ENCODE measurements at places on chromosomes 16 and 17.

DNA sequence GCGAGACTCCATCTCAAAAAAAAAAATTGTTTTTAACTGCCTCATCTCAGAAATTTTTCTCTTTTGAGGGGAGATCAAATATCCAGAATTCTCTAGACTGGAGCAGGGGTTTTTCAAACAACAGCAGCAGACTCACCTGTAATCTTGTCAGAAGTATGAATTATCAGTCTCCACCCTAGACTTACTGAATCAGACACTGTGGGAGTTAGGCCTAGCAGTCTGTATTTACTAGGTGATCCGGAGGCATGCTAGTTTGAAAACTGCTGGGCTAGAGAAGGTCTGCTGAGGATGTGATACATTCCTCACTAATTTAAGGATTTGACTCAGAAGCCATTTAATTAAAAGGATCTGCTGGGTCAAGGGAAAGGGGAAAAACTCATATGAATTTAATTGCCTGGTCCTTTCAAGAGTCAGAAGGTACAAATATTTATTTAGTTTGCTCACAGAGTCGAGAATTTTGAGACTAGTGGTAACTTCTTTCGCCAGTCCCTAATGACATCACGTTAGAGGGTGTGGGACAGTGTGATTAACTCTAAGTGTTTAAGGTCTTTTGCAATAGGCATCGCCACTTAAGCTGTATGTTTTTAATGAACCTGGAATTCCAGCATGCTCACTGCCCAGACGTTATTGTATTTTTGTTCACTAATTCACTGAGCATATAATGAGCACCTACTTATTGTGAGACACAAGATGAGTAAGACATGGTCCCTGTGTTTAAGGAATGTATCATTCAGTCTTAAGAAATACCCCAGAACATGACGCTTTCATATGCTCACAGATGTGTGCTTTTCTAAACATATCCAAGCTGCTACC lies 14.2 kb downstream of the ATP6V0A1 start:
- no peak for DNase-seq

DNA sequence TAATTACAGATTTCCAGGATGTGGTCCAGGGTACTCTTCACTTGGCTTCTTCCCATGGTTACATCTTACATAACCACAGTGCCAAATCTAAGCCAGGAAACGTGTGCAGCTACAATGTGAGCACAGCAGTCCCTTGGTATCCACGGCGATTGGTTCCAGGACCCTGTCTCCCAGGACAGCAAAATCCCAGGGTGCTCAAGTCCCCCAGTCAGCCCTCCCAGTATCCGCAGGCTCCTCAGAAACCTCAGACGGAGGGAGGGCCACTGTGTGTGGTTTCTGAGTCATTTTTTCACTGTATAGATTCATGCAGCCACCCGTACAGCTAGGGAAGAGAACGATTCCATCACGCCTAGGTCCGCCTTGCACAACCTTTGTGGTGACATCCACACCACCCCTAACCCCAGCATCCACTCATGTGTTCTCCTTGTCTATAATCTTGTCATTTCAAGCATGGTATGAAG lies 11.1 kb upstream of the ATP2C2 start:
- peak; percentile 5 for DNase-seq

DNA sequence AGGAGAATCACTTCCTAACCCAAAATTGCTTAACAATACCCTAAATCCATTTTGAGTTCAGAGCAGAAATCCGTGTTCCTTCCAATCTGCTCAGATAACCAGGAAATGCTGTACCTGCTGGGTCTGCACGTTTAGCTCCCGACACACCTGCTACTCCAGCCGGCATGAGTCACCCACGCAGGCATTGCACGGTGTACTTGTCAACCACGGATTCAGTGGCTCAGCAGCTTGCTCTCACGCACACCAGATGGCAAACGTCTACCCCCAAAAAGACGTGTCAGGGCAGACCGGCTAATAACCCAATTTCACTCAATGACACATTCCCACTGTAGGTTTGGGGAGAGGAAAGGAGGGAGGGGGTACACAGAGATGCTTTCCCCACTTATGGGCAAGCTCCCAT lies 468.1 kb downstream of the SOX9 start:
- DNase-seq: peak; percentile 10

DNA sequence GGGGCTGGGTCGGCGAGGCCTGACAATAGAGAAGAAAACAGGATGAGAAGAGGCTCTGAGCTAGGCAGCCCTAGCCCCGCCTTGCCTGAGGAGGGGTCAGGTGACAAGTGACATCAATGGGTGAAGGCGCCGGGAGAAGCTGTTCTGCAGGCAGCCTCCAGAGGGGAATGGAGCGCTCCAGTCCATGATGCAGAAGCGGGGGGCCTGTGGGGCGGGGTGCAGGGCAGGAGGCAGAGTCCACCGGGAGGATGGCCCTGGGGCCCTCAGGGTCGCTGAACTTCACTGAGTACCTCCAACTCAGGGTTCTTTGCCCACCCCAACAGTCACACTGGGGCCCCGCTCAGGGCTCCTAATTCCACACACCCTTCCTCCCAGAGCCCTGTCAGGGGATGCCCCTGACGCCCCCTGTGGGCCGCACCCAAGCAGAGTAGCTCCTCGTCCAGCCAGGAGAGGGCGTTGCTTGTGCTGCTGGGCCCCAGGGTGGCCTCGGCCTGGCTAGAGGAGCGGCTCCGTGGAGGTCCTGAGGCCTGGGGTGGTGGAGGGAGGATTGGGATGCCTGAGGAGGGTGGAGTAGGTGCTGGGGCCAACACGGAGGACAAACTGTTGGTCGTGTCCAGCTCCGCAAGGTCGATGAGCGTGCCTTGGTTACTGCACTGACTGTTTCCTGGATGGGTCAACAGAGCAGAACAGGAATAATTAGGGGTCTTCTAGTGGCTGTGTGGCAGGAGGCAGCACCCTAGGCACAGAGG lies 20.8 kb downstream of the GGA3 start:
- peak; percentile 28 for DNase-seq

- no peak for DNase-seq
Measured at GRCh38 chr16:12881740-12882139, 19.7 kb upstream of the SHISA9 start.

- no peak for DNase-seq
Measured at GRCh38 chr16:66261826-66262225, 104.7 kb upstream of the CDH5 start.

DNA sequence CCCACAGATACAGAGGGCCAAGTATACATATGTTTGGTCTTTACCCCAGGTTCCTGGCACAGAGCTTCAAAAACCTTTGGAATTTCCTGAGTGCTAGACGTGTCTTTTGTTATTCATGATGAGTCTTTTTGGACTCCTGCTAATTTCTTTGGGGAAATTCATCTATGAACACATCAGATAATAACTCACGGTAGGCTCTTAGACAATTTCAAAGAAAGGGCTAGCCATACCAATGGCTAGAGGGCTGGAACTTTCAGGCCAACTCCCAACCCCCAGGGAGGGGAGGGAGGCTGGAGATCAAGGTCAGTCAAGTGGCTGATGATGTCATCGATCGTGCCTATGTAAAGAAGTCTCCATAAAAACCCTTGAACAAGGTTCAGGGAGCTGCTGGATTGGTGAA lies 101.9 kb downstream of the STX8 start:
- DNase-seq: no peak

DNA sequence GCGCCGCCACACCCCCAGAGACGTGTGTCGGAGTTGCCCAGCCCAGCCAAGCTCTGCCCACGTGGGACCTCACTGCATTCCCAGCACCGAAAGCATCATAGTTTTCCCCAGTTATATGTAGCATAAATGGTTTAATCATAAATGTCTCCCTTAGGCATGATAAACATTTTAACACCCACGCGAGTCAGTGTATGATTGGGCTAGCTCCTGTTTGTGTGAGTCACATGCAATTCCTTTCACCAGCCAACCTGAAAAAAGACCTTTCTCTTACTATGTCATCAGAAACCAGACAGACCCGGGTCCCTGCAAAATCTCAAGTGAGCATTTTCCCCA lies 9.2 kb downstream of the TAF1C start:
- DNase-seq: no peak

DNA sequence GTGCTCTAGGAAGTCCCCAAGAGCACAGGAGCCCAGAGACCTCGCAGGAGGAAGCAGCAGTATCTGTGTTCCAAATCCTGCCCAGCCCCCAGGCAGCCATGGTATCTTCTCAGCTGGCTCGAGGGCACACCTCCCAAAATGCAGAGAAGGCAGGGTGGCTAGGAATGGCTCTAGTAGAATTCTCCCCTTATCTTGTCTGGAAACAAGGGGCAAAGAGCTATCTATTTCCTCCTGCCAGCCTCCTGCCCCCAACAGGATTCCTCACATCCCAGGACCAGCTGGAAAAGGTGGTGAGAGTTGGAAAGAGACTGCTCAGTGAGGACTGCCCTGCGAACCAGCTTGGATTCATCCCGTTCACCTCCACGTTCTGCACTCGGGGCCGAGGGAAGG lies 8.6 kb upstream of the TSPOAP1 start:
- DNase-seq: peak; percentile 73

- no peak for DNase-seq
Measured at GRCh38 chr17:70881093-70881492, 711.8 kb downstream of the KCNJ2 start.

- no peak for DNase-seq
Measured at GRCh38 chr17:48290378-48290777, 139.6 kb downstream of the SKAP1 start.

DNA sequence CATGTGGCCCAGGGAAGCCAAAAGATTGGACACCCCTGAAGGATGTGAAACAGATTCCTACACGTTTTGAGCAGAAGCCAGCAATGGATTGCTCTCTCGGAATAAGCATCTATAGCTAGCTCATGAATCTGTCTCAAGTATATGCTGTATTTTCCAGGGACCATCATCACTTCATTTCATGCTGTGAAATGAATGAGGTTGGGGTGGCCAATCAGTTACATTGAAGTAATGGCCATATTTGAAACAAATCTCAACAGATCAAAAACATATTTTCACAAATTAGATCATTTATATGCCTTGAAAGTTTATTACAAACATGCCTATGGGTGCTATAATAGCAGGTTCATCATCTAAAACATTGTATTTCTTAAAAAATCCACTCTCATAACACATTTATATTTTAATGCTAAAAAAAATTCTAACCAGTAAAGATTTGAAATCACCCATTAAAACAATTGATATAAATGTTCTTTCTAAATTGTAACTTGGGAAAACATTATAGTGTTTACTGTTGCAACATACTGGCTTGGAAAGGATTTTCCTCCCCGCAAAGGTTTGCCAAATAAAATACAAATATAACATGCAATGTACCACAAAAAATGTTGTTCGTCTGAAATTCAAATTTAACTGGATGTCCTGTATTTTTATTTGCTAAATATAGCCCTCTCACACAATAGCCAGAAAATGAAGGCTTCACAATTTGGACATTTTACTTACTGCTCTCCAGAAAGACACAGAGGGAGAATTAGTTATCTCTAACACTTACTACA lies 743.6 kb downstream of the KCNJ2 start:
- no peak for DNase-seq

- no peak for DNase-seq
Measured at GRCh38 chr16:30585022-30585399, 486 bp downstream of the ZNF785 start.

DNA sequence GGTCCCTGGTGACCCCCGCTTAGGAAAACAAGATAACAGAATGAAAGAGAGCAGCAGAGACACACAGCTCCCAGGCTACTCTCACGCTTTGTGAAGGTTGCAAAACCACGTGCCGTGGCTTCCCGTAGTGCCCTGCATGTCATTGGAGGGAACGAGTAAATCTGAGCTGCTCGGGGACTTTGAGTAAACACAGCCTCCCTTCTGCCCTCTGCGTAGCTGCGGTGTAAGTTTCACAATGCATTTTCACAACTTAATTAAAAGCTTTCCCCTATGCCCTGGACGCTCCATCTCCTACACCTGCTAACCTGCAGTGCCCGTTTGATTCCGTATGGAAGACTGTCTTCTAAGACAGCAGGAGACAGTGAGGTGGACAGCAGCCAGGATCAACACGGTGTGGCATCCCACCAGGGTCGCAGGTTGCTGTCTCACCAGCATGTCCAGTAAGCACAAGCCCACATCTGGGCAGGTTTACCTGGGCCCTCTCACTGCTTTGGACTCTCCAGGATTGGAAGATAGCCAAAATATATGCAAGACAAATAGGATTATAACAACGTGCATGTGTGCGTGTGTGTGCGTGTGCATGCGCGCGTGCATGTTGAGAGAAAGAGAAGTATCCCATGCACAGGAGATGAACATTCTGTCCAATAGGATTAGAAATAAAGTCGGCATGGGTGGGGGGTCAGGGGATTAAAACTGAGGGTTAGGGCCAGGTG lies 116.4 kb upstream of the RCVRN start:
- no peak for DNase-seq

DNA sequence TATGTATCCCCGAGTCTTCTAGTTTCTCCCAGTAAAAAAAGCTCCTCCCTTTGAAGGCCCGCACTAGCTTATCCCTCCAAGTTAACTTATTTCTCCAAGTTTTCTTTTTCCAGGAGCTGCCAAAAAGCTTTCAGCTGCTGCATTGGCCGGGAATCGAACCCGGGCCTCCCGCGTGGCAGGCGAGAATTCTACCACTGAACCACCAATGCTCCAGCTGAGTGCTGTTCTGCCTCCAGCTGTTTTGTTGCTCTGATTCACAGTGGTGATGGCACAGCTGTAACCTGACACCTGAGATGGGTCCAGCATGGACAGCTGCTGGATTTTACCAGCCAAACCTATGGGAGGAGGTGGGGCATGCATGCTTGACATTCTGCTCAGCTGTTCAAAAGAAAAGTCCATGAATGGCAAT lies 22.1 kb downstream of the VAC14 start:
- DNase-seq: no peak

DNA sequence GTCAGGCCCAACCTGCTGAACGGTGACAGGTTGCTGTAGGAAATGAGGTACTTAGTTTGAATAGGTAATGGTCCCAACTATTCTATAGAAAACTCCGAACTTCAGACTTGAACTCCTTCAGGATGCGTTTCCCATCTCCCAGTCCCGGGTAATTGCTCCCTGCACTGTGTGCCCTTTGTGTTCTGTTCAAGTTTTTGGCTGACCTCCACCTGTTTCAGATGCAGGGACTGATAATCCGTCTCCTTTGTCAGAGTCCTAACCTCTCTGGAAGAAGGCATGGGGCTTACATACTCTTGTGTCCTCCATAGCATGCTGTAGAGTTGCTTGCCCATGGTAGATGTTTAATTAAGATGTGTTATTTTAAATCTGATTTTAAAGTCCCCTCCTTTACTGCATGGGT lies 350.5 kb downstream of the UTP18 start:
- no peak for DNase-seq

- no peak for DNase-seq
Measured at GRCh38 chr17:63653050-63653449, 30.8 kb downstream of the MAP3K3 start.

- DNase-seq: no peak
Measured at GRCh38 chr17:61616783-61617182, 25.8 kb upstream of the NACA2 start.
